ENCODE measurements at places on chromosomes 2 and 18. TPM values are rescaled to one million over a fixed set of nuclear protein-coding genes. Genes with fewer than 3 reads are reported as not detected.

Gene SKOR2
- total RNA-seq = not detected

Gene PDE11A
- 2.2 TPM for total RNA-seq

Gene POTEJ
- not detected for total RNA-seq

Gene BARD1
- 16.5 TPM for total RNA-seq

Gene ASIC4
- total RNA-seq = not detected

Gene ALLC
- not detected for total RNA-seq

Gene DRC1
- total RNA-seq = not detected

Gene VAMP8
- 108 TPM for total RNA-seq

Gene MC4R
- not detected for total RNA-seq

Gene FRZB
- 1.1 TPM for total RNA-seq

DNA sequence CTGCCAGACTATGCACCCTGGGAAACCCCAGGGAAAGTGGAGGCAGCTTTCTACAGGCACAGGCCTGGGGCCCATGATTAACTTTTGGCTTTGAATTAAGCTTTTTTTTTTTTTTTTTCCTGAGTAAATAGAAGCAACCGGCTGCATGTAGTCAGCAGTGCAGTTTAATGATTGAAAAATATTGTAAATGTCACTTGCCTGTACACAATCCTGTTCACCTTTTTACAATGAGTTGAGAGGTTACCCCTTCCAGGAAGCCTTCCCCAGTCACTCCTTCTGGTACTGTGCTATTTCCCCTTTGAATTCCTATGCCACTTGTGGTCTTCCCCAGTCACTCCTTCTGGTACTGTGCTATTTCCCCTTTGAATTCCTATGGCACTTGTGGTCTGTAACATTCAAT lies 475.6 kb downstream of the TDRD15 start:
- DNase-seq = no peak

GRCh38 chr2:84636080-84636971 lies 120.0 kb downstream of the DNAH6 start:
- no peak for DNase-seq

DNA sequence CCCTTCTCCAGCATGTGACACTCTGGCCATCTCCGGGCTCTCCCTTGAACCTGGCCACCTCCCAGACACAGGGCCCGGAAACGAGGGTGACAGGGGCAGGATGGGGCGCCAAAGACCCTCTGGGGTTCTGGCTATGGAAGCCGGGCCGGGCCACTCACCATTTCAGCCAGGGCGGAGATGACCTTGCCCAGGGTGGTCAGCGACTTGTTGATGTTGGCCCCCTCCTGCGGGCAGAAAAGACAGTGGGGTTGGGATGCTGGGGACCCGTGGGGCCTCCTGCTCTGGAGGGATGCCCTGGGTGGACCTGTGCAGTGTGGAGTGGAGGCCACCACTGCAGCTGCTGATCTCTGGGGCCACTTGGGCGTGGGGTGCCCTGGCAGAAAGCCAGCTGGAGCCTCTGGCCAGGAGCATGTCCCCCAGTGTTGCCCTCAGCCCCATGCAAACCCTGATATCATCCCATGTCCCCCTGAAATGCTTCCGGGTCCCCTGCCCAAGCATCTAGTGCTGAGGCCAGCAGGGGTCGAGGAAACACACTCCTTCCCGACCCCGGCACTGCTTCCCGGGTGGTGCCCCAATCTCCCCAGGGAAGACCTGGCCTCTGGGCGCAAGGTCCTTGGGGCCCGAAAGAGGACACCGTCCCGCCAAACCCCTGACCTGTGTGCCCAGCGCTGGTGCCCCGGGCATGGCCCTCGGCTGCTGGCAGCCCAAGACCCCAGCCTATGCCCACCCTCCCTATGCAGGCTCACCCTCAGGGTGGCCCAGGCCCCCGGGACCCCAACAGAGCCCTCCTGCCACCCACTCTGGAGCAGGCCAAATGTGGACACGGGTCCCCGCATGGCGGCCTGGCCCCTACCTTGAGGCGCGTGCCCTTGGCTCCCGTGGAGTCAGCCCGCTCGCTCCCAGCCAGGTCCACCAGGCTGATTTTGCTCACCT lies 36.9 kb downstream of the KIF1A start:
- DNase-seq = no peak

DNA sequence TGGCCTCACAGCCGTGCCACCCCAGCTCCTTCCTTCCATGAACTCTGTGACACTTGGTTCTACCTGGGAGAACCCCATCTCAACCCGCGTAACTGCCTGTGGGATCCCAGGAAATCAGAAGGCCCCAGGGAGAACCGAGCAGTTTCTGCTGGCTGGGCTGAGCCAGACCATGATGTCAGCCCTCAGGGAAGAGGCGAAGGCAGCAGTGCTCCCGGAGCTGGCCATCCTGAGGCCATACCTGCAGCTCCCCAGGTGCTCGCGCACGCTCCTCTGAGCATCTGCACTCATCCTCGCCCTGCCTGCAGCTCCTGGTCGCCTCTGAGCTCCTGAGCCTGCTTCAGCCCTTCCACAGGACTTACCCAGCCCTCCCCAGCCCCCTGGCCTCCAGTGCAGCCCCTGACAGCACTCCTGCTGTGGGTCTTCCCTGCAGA lies 186.1 kb downstream of the SEPTIN10 start:
- DNase-seq = no peak

DNA sequence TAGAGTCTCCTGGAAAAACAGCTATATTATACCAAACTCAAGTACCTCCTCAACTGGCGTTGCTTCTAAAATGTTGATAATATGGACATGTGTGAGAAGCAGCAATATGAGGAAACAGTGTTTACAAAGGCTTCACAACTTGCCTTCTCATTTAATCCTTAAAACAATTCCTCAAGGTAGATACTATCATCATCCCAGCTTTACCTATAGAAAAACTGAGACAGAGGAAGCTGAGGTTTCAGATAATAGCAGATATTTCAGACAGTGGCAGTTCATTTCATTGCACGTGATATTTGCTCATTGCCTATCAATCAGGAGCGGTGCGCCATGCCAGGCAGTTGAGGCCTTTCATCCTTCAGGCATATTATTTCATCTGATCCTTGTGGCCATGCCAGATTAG lies 8.3 kb downstream of the GALNT5 start:
- DNase-seq = no peak

DNA sequence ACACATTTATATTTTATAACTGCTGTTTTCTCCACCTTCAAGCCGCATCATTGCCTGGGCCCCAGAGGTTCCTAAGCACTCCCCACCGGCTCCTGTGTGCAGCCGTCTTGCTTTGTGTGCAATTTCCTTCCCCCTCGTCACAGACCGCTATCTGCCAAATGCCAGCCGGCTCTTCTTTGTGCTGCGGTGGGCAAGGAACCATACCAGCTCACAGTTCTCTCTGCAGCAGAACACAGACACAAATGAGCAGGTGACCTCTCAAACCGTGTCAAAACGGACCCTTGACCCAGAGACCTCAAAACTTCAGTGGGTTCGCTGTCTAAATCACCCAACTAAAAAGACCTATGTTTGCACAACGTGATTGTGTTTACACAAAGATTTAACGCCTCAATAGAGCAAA lies 58.2 kb downstream of the KLF7 start:
- DNase-seq = no peak

GRCh38 chr2:8438996-8439395 lies 242.9 kb upstream of the ID2 start:
- DNase-seq = no peak

DNA sequence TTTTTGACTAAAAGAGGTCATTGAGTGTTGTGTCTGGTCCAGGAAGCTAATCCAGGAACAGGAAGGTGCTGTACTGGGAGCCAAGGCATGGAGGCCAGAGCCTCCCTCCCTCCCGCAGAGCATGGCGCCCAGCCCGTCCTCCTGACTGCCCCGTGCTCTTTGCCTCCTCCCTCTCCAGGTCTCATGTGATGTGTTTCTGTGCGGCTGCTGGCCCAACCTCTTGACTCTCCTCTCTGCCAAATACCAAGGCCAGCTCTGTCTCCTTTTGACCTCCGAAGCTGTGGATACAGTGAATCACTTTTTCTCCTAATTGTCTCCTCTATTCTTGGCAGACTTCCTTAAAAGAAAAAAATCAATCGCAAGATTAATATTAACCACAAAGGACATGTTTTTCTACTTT lies 284.1 kb downstream of the PHLPP1 start:
- peak; percentile 24 for DNase-seq

DNA sequence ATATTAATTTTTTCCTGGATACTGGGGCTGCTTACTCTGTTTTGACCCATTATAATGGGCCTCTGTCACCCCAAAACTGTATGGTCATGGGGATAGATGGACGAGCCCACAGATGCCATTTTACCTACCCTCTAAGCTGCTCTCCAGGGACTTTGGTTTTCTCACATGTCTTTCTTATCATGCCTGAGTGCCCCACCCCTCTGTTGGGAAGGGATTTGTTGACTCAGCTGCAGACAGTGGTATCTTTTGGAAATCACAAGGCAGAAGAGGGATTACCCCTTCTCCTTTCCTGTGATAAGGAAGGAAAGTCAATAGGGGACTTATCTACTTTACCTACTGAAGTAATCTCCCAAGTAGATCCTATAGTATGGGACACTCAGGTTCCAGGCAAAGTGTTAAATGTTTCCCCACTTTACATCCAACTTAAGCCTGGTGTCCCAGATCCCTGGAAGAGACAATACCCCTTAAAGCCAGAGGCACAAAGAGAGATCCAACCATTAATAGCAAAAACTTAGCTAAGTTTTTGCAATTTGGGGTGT lies 182.7 kb downstream of the RNF152 start:
- DNase-seq = no peak

GRCh38 chr2:114688241-114688640 lies 245.8 kb downstream of the DPP10 start:
- DNase-seq = no peak

DNA sequence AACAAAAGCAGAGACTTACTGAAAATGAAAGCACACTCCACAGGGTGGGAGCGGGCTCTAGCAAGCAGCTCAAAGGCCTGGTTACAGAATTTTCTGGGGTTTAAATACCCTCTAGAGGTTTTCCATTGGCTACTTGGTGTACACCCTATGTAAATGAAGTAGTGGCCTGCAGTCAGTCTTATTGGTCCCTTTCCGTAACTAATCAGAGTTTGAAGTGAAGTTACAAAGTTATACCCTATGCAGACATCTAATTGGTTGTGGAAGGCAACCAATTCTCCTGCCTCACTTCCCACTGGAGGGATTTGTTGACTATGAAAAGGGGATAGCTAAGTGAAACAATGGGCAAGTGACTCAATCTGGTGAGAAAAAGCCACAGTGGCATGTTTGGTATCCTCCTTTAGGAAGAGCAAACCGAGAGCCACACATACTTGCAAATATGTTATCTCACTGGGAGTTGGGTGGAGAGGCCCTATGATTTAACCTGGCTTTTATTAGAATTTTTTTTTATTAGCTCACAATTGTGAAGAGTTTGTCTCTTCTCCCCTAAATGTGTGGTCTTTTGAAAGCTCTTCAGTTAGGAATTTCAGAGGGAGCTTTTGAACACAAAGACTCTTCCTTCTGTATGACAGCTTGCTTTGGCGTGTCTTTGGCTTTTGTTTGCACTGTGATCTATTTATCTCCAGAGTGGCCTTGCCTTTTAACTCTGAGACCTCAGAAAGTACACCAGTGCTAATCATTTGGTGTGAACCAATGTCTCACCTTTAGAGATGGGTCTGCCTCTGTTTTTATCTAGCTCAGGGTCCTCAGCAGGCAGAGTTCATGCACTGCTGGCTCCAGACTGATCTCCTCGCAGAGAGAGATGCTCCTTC lies 69.6 kb downstream of the MAP4K4 start:
- DNase-seq = no peak

- peak; percentile 79 for DNase-seq
These were observed 37.0 kb upstream of the TMEM18 start for GRCh38 chr2:714005-714741.

DNA sequence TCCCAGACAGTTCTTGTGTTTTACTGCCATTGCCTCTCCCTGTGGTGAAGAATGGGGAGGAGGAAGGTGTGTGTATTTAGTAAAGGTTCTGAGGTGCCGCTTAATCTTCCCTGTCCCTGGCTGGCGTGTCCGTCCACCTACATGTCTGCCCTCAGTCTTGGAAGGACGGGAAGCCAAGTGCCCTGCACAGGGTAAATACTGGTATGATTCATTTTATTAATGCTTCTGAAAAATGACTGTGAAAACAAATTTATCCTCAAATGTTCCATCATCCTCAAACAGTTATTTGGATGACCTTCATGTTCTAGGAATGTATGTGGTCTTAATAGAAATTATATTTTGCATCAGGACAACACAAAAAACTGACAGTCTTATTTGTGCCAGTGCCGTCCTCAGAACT lies 6.6 kb downstream of the EPAS1 start:
- DNase-seq = no peak

DNA sequence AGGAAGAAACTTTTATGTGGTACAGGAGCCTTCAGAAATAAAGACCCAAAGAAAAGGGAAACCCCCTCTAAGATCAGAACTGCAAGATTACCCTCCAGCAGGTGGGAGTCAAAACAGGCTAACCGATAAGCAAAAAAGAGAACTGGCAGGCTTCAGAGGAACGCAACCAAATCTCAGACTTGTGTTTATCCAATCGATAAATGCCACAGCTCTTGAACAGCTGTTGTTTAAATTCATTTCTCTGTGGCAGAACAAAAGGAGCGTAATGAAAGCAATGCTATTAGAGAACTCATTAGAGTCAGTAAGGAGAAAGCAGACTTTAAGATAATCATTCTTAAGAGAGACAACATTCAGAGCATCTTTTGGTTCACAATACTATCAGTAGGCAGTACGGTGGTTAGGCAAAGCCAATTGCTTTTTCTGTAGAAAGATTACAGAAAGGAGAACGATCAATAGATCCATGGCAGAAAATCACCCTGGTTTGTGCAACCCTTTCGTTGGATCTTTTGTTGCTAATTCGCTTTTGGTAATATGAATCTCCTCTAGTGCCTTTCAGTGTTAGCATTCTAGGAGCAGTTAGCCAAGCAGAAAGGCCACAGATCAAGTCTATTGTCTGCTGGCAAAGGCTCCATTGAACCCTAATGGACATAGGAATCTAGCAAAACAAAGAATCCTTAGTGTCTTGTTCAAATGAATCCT lies 476.4 kb upstream of the CHST9 start:
- DNase-seq = no peak

GRCh38 chr2:84653302-84653701 lies 137.0 kb downstream of the DNAH6 start:
- no peak for DNase-seq

DNA sequence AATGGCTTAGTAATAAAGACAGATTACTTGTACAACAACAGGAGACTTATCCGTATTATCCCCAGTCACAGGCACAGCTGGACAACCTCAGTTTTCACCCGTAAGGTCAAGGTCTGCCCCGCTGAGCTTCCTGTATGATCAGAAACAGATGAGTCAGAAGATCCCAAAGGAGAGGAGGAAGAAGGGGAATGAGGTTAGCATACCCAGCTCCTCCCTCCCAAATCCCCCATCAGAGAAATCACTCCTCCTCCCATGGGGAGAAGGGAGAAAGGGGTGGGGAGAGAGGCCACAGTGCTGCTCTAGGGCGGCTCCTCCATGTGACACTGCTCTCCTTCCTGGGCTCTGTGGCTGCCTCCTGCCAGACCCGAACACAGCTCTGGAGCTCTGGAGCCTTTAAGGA lies 53.8 kb upstream of the SPTBN1 start:
- no peak for DNase-seq
